Ascending aorta (tissue), 2 donors: ENCODE measurements at places on chromosomes 6 and 20.

DNA sequence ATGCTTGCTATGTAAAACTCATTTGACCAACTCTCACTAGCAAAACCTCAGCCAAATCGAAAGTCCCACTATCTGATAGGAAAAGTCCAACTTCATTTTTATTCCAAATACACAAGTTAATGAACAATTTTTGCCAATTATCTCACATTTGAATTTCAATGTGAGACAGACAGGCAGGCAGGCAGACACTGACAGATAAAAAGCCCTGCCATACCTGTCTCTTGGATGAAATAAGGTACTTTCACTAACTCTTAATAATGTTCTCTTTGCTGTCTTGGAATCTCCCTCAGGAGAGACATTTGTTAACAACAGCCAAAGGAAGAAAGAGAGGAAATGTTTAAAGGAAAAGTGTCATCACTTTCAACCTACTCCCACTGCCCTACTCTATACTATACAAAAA is 82.0 kb downstream of the RNGTT start:
- DNase-seq, result no peak

DNA sequence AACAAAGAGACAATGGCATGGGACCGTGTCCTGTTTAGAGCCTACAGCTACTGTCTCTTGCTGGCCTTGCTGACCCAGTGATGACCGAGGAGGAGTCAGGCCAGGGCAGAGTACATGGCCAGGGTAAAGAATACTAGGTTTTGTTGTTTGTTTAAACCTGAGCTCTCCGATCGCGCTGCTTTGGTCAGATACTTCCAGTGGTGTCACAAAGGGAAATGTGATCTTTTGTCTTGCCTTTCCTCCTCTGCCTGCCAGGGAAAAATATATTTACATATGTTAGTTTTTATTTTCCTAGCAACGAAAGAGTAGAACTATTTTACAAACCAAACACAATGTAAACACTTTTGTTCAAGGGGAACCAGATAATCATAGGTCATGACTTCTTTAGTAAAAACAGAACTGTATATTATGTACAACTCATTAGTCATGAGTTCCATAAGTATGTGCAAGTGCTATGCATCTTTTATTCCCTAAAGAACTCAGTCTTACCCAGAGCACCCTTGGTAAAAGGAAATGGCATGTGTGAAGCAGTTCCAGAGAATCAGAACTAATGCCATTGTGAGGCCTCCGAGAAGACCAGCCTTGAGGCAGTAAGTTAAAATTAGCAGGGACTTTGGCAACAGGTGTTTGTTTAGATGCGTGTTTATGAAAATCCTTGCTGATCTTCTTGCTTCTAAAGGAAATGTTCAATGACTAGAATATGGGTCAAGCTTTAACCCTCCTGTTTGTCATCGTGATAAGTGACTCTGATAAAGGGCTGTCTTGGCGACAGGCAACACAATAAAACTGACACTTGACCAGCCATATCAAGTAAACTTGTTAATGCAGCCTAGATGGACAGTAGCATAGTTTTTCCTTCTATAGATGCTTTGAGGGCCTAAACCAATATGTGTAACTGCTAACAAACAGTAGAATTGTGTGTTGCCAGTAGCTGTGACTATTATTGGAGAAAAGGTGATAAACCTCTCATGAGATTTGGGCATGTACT is 204.6 kb downstream of the NKAIN2 start:
- no peak for DNase-seq

DNA sequence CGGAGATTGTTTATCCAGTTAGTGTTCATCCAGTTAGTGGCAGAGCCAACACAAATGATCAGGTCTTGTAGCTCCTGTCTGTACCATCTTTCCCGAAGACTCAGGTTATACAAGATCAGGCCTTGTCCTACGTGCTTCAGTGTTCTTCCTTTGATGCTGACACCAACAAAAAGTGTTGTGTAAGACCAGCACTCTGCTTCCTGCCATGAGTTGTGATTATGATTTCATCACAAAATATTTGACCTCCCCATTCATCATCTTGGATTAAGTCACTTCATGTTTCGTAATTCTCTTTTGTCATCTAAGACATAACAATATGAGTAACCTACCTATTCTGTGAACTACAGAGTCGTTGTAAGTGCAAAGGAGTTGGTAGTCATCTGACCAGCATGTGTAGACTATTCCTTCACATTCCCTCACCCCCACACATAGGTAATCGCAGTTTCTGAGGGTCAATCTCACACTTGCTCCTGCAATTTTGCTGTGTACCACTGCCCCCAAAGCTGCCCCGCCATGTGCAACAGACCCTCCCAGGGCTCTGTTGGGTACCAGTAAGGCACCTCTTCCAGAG is 135.6 kb upstream of the SLC22A23 start:
- DNase-seq, result no peak

DNA sequence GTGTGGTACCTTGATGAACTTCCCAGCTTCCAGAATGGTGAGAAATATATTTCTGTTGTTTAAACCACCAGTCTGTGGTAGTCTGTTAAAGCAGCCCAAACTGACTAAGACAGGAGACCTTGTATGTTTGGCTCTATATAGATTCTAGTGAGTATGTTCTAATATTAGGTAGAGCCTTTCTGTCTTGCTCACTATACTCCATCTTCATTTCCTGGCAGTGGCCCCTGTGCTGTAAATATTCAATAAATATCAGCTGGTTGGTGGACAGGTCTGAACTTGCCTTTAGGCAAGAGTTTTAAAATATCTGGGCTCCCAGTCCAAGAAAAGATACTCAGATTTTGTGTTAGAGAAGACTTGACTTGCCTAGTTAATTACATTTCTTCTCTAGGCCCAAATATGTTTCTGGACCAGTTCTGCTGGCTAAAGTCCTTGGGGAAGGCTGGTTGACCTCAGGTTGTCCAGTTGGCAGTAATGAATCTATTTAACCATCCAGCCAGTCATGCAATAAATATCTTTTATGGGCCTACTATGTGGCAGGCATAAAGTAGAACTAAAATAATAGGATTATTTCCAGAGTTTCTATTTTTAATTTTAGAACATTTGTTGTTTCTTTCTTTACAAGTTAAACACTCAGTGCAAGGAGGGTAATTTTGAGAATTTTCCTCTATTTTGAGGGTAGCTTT is 22.3 kb downstream of the PPP1R14C start:
- no peak for DNase-seq

DNA sequence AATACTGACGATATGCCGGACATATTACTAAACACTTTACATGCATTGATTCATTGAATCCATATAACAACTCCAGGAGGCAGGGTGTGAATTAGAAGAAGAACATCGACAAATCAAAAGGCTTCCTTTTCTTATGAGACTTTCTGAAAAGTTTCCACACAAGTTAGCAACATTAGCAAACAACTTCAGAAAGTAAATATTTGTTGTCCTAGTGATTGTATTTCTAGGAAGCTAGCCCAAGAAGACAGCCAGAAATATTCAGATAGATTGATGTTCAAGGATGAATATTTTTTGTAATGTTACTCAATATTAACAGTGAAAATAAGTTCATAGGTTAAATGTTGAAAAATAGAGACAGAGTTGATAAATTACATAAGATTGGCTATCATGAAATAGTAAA is 120.6 kb downstream of the GFRAL start:
- no peak for DNase-seq

DNA sequence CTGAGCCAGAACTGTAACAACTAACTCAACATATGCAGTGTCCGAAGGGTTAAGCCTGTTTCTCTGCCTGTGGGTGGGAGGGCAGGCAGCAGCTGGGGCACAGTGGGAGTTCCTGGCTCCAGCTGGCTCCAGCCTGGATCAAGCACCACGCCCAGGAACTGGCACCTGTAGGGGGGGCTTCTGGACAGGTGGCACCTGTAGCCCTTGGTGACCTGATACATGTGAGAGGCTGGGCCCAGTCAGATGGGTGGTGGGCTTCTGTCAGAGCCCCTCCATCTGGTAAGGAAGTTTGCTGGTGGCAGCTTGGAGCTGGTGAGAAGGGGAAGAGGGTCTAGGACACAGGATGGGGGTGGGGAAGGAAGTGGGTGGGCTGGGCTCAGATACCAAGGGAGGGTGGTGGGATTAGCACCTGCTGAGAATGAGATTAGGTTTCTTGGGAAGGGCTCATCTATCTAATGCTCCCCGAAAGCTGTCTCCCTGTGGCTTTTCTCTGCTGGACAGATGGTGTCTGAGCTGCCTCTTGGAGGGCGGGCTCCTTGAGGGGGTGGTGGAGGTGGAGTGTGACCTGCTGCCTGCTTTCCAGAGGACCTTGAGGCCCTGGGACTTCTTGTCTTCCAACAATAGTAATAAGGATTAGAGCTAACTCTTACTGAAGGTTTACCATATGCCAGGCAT is 28.5 kb downstream of the BCL2L1 start:
- no peak for DNase-seq

GRCh38 chr20:17849901-17850683 is 118.5 kb downstream of the SNX5 start:
- DNase-seq, result peak; percentile 97

DNA sequence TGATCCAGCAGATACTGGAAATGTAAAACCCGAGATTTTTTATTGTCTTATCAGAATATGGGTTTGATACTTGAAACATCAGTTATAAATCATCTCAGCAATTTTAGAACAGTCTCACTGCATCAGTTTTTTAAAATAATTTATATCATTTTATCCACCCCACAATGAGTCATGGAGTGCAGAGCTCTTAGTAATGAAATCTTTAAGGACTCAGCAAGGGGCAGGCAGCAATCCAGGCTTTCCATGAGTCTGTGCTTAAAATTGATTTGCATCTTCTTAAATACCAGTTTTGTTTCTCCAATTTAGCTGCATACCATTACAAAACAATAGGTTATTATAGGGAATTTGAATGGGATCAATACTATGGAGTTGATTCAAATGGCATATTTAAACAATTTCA is 832.3 kb downstream of the C6orf118 start:
- no peak for DNase-seq

DNA sequence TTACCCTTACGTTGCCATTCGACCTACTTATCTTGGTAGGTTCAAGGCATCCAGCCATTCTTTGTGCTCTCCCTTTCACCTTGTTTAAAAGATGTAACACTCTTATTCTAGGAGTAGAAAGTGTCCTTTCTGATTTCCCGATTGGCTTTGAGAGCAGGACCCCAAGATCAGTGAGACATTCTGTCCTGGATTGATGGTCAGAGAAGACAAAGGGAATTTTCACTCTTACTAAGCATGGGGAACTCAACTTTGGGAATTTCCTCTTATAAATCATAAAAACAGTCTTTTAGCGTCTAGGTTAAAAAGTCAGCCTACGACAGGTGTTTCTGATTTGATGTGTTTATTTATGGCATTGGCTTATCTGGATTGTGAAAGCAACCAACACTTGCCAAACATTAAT is 2.8 kb upstream of the AARS2 start:
- DNase-seq, result no peak

DNA sequence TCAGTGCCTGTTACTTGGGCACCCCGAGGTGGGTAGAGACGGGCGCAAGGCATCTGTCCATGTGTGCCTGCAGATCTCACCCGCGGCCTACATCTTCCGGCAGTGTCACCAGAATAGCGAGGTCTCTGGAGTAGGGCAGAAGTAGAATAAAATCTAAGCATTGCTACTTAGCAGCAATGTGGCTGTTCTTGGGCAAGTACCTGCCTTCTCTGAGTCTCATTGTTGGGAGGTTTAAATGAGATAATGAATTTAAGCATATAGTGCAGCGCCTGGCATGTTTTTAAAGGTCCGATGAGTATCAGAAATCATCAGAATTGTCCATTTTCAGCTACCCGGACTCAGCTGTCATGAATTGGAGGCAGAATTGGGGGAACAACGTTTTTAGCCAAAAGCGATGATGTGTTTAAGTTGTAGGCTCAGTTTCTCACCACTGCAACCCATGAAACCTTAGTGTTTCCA is 800 bp downstream of the ABCC10 start:
- DNase-seq, result peak; percentile 62

DNA sequence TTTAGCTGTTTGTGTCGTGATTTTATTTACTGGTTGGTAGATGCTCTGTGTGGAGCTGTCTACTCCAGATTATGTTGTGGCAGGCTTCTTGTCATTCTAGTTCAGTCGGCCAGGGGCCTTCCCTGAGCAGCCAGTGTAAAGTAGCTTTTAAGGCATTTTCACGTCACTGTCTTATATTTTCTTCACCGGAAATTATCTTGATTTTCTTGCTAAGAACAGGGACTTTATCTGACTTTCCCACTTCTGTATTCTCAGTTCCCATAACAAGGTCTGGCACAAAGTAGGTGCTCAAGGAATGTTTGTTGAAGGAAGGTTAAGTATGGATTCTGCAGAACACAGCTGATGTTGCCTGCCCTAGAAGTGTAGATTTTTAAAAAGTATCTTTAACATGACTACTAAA is 868 bp downstream of the LTV1 start:
- DNase-seq, result no peak

DNA sequence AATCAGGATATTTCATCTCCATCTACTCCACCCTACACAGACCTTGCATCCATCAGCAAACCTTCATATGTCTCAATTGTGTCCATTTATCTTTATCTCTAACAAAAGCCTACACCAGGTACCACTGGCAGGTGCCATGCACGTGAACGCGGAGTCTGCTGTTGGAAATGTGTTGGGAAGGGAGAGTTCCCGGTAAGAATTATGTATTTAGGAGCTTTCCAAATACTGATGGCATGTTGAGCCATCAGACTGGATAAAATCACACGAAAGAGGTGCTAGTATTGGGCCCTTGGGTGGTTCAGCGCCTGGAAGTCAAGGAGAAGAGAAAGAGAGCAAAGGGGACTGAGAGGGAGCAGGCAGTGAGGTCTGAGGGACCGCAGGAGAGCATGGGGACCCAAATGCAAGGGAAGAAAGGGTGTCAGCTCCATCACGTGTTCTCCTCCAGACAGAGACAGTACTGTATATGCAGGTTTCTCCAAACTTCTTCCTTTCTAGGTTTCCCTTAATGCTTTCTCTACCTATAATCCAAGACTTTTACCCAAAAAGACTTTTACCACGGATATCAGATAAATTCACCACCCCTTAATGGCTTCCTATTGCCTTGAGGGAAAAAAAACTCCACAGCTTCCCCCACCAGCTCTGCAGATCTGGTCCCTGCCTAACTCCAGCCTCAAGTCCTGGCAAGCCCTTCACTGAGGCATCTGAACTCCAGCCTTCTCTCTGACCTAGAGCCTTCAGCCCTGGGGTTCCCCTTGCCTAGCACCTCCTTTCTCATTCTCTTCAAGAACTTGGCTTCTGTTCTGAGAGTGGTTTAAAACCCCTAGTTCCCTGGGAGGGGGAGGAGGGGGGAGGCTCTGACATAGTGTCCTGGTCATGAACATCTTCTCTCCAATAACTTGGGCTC is 4.8 kb upstream of the ZNF217 start:
- no peak for DNase-seq

DNA sequence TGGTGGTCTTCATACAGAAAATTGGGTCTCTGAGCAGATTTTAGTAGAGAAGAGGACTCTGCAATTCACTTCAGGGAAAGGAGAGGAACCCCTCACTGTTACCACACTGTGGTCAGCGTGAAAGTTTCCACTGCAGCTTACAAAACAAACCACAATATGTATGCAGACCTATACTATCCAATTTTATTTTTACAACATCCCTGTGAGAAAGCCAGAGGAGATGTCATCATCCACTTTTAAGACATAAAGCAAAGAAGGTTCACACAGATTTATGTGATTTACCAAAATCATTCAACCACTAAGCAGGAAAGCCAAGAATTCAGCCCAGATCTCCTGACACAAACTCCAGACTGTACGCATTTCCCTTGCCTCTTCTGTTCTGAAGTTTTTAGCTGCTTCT is 442.4 kb downstream of the FRK start:
- no peak for DNase-seq

GRCh38 chr6:22334778-22335177 is 37.9 kb upstream of the PRL start:
- DNase-seq, result no peak

GRCh38 chr20:38196592-38196991 is 31.5 kb upstream of the TGM2 start:
- peak; percentile 89 for DNase-seq

GRCh38 chr6:47016909-47017308 is 25.2 kb downstream of the ADGRF1 start:
- DNase-seq, result no peak
